ENCODE measurements at places on chromosomes 2 and 18.

- DNase-seq: no peak
Observed at GRCh38 chr2:134791616-134792015, 46.8 kb upstream of the ACMSD start.

DNA sequence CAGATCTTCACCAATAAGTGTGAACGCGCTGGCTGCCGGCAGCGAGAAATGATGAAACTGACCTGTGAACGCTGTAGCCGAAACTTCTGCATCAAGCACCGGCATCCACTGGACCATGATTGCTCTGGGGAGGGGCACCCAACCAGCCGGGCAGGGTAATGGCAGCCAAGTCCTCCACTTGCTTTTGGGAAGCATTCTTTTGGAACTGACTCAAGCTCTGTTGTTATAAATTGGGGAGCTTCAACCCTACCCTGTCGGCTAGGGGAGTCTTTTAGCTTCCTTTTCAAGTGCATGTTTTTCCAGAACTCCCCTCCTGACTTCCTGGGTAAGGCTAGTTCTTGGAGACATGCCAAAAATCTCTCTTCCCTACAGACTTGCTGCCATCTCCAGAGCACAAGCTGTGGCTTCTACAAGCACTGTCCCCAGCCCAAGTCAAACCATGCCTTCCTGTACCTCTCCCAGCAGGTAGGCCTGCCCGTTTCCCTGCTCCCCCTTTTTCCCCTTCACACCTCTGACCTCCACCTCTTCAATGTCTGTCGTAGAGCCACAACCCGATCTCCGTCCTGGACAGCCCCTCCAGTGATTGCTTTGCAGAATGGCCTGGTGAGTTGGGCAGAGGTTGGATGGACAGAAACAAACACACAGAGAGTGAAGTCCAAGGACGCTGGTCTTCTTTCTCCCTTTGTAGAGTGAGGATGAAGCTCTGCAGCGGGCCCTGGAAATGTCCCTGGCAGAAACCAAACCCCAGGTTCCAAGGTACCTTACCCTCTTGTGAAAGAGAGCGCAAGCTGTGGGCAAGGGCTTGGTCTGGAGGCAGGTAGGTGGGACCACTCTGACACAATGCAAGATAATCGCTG, 1.5 kb downstream of the ZFAND2B start:
- DNase-seq: no peak

DNA sequence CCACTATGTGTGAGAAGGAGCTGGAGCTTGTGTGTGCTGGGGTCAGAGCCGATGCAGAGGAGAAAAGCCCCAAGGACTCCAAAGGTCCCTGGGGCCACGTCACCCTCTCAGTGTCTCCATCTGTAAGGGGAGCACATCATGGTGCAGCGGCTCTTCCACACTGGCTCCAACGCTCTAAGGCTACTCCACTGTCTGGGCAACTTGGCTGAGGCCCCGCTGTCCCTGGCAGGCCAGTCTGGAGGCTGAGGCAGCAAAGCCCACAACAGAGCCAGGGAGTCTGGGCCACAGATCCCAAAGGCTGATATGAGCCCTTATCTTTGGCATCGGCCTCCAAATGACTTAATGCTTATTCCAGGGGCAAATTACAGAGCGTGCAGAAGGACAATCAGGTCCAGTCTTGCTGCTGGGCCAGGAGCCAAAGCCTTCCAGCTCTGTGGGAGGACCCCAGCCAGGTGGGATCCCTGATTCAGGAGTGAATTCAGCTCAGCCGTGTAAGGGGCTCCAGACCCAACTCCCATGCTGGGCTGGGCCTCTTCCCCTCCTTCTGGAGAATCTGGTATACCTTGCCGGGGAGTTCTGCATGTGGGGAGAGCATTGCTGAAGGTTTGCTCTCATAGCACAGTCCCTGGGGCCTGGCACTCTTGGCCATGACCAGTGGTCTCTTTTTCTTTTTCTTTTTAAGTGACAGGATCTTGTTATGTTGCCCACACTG, 1.8 kb upstream of the DUSP2 start:
- DNase-seq: no peak

DNA sequence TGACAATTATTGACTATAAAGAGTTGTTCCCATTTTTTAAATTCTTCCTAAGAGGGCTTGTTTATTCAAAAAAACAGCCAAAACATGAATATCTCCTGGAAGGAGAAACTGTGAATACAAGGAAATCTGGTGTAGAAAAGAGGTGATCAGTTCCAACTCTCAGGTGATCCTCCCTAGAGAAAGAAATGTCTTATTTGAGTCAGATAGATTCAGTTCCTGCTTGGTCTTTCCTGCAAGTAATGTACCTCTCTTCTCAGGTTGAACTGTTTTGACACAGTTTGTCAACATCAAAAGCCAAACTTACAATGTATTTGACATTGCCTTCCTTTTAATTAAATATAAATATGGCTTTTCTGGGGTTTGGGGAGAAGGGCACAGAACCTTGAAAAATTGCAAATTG, 567.4 kb downstream of the ARHGAP15 start:
- DNase-seq: no peak

DNA sequence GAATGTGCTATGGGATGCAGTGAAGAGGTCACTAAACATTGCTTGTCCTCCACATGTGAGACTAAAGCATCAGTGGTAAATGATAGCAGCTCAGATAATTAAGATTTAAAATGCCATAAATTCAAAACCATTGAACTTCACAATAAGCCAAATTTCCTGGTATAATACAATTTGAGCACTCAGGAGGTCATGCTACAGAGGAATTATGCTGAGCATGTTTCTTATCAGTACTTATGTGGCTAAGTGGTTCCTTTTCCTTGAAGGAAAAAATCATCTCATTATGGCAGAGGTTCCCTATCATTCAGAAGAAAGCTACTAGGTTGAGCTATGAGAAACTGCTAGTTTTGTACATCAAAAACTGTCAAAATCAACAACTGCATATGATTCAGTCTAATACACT, 156.6 kb downstream of the AGPS start:
- DNase-seq: no peak

- no peak for DNase-seq
Observed at GRCh38 chr2:23359631-23360567, 25.1 kb upstream of the KLHL29 start.

Data from GM12891 (cell line).